ENCODE measurements at places on chromosomes 1 and 21.

DNA sequence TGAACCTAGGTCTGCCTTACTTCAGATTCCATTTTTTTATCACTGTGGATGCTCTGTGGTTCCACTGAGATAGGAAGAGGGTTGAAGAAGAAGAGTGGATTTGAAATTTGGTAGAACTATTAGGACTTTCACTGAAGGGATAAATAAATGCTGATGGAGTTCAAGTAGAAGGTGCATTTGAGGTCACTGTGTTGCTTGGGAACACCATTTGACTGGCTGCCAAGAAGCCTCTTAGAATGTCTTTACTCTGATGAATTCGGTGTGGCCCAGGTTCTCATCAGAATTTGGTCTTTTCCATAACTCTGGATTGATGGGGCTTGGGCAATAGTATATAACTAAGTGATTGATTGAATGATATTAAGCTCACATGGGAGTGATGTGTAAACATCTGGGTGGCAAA lies 11.9 kb downstream of the XPR1 start:
- DNase-seq, result no peak

GRCh38 chr1:243628476-243628907 lies 221.6 kb downstream of the AKT3 start:
- DNase-seq, result no peak

GRCh38 chr1:212976586-212976985 lies 26.2 kb downstream of the VASH2 start:
- no peak for DNase-seq

- DNase-seq, result no peak
Observed at GRCh38 chr1:2270260-2271100, 42.4 kb downstream of the SKI start.

DNA sequence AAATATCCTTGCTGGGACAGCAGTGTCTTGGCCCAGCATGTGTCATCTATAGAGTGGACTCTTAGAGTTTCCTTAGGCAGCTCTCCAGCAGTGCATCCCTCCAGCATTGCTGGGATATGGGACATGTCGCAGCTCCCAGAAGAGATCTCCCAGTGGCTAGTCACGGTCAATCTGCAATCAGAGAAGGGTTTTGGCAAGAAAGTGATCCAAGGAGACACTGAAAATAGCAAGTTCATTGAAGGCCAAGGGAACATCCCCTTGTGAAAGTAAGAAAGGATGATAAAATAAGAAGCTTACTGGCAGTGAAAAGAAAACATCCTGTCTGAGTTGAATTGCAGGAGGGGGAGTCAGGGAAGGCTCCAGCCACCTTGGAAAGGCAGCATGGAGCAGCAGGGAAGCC lies 19.3 kb upstream of the NPL start:
- DNase-seq, result no peak

- DNase-seq, result no peak
Observed at GRCh38 chr1:66175098-66175497, 358.9 kb upstream of the SGIP1 start.

DNA sequence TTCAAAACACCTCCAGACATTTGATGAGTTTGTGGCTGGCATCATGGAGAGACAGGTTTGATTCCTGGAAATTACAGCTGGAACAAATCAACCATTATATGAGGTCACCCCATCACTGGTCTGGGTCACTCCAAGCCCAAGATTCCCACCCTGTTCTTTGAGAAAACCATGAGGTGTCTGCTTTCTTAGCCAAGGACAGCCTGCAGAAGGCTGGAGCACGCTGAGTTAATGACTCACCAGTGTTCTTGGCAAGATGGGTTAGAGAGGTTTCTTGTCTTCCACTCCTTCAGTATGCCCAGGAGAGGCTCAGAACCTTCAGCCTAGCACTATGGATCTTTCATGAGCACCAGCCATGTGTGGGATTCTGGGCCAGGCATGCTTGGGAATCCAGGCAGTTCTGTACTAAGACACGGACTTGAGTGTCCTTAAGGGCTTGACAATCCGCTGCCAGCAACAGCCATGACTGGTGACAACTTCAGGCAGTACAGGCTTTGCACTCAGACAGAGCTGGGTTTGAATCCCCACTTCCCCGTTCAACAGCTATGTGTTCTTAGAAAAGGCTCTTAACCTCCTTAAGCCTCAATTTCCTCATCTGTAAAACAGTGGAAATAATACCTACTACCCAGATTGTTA lies 43.9 kb downstream of the GRHL3 start:
- no peak for DNase-seq

All from stimulated activated CD8-positive, alpha-beta memory T cell treated with anti-CD3 and anti-CD28 coated beads, Interleukin-15, amount 100 ng/mL, for 4 hours (primary cell).